ENCODE measurements at places on chromosomes 11 and 22.

DNA sequence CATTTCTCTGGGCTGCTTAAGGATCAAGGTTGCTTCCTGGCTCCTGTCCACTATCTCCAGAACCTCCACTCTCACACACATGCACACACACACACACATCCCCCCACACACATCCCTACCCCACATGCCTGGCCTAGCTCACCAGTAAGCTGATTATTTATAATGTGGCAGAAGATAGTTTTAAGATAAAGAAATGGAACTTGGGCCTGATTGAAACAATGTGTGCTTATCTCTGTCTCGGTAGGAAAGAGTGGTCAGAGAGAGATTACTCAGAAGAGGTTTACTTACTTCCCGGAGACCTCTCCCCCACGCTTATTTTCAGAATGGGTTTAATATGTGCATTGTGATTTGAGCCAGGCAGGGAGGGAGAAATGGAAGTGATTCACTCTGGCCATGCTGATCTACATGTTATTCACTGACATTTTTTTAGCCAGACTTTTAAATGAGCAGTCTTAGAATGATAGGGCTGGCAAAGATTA lies 422.4 kb downstream of the TENM4 start:
- DNase-seq, result no peak

DNA sequence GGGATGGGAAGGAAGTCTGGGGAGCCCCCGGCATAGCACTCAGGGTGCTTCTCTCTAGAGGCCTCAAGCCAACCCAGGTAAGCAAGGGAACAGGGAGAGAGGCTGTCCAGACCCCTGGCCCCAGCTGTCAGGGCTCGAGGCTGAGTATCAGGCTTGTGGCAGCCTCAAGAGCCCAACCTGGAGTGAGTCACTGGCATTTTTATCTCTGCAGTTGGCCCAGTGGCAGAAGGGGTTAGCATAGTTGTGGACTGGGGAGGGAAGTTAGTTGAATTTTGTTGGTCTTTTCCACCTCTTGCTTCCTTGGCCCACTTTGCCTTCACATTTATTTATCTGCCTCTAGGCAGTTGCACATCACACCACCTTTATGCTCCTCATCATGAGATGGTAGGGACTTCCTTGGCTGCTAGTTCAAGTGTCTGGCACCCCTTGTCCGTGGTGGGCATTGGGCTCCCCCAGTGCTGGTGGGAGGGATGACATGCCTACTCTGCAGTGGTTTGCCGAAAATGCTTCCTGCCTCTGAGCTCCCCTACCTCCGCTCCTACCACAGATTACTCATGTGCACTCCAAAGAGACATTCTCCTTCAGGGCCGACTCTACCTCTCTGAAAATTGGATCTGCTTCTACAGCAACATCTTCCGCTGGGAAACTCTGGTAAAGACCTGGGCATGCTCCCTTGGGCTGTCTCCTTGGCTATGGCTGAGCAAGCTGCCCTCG lies 60.1 kb downstream of the SCN3B start:
- no peak for DNase-seq

DNA sequence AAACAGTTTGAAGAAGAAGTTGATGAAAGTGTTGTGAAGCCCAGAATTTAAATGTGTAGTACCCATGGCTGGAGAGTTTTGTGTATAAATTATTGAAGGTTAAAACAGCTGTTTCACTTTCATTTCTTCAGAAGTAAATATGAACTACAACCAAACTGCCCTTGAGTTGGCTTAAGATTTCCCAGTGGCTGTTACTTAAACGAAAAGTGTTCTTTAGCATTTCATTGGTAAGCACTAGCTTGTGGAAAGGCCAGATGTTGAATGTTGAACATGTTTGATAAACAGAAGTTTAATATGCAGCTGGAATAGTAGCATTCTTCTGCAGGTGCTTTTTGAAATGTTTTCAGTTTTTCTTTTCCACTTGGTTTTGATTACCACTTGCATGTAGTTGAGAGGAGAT lies 83.2 kb upstream of the TNRC6B start:
- no peak for DNase-seq

DNA sequence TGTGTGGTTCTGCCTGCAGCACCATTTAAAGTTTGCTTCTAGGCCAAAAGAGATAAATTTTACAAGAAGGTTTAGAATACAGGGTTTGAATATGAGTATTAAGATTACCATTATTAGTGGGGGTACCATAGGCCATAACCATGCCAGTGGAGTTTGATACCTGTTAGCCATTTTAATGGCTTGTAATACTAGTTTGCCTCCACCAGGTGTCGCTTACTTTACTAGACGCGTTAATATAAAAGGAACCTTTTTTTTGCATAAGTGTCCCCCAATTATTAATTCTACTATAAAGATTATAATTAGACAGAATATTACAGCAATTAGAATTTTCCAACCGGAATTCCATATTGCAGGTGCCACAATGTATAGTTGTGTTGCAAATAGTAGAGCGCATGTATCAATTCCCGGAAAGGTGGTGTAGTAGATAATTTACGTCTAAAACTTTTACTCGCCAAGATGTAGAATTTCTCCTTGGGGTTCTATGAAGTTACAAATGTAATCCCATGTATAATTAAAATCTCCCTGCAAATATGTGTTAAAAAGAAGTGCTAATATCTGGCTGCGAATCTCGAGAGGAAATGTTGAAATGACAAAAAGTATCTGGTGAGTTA lies 16.1 kb downstream of the MS4A6E start:
- DNase-seq, result no peak

GRCh38 chr11:27574342-27574741 lies 67.8 kb upstream of the LIN7C start:
- DNase-seq, result no peak

- DNase-seq, result no peak
Observed at GRCh38 chr22:46593211-46593681, 26.9 kb upstream of the GRAMD4 start.

DNA sequence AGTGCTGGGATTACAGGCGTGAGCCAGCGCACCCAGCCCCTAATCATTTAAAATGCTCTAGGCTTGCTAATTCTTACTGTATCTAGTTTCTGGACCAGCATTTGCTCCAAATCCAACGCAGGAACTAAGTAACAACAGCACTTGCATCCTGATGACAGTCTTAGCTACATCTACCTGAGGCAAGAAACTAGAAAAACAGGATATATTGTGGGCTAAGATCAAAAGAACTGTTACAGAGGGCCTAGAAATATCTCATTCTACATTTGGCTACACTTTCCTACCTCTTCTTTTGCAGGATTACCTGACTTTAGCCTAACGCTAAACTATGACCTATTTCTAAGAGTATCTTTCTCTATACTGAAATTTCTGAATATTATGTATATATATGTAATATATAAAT lies 7.8 kb downstream of the DCDC1 start:
- no peak for DNase-seq

GRCh38 chr22:40040927-40041326 lies 46.2 kb downstream of the FAM83F start:
- DNase-seq, result no peak

- DNase-seq, result no peak
Observed at GRCh38 chr22:28429711-28430110, 249.9 kb downstream of the TTC28 start.

DNA sequence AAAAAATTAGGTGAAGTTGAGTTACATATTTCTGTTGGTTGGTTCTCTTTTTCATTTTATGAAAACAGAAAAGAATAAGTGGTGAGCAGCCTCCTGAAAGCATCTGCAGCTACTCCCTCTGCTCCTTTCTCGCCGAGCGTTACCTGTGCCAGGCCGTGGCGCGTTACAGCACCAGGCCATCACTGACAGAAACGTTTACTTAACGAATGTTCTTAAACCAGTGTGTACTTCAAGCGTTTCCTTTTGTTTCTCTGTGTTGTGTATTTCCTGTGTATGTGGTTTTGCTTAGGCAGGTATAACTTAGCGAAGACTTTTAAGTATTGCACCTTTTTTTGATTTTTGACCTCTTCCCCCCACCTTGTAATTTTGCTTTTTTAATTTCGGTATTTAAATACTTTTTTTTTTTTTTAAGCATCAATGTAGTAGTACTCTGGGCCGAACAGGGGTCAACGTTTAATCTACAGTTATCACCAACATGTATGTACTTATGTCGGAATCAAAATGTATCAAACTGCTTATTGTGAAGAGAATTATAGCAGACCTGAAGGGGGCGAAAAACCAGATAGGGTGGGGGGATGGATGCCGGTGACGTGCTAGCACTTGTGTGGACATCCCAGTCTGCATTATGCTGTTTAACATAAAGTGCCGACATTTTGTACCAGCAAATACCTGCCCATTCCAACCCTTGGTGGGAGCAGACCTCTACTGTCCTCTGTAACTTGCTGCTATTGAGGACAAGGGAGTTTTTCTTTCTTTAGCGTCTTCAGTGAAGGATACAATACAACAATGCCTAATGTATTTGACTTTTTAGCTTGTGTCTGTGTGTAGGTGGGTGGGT lies 21.6 kb upstream of the ADSL start:
- peak; percentile 26 for DNase-seq

DNA sequence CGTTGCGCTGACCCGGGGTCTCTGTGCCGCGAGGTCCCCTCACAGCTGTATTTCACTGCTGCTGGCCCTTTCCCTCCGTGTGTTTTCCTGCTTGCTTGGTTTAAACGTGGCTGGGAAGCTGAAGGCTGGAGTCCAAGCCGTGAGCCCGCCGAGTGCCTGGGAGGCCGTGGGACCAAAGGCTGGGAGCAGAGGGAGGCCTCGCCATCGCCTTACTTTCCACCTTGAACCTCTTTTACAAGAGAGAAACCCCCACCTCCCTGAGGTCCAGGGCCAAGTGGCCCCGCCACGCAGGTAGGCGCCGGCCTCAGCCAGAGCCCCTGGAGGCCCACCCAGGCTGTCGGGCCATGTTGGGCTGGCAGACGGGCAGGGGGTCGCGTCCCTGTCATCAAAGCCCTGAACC lies 411.6 kb downstream of the TBC1D22A start:
- DNase-seq, result no peak

DNA sequence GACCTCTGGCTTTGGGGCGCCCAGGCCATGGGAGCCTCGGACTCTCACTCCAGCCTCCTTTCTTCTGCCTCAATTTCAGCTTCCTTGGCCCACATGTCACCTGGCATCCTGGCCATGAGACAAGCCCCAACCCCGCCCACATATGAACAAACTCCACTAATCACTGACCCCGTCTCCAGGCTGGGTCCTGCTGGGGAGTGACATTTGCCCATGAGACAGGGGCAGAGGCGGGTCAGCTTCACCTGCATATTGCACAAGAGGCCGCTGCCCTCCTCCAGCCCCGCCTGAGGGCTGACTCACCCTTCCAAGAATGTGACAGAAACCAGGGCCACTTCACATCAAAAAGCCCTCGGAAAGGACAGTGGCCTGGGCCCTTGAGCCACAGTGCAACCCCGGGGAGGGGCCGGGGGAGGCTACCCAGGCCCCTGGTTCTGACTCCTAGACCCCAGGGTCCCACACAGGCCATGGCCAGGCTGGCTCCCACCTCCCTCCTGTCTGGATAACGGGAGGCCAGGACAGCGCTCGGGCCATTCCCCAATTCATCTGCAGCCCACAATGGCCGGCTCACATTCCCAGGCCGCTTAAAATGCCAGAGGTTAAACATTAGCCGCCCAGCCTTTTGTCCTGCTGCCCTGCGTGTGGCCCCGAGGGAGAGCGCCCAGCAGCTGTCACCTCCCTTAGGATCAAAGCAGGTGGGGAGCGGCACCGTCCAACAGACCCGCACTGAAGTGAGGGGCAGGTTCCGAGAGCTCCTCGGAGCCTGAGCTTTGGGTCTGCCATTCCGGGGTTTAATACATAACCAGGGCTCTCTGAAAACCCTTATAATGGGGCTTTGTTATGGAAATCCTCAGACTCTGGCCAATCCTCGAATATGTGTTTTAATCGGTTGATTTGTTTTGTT lies 42.3 kb downstream of the TRMU start:
- no peak for DNase-seq

DNA sequence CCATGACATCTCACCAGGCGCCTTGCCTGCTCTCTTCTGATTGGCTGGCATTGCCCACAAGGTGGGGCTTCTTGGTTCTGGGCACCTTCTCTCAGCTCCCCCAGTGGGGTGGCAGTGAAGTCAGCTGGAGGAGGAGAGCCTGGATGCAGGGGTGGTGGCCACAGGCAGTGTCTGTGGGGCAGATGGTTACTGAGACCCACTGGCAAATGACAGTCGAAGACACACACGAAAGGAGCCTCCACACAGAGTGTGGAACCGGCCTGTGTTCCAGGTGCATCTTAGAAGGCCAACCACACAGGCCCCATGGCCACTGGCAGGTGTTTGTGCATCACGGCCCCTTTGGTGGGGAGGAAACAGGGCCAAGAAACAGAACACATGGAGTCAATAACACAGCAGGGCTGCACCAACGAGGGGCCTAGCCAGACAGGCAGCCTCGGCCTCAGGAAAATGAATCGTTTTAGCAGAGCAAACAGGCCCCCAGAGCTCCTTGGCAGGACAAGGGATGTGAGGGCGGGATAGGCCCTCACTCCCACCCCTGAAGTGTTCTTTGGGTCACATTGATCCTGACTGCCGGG lies 683.4 kb downstream of the TBC1D22A start:
- no peak for DNase-seq

DNA sequence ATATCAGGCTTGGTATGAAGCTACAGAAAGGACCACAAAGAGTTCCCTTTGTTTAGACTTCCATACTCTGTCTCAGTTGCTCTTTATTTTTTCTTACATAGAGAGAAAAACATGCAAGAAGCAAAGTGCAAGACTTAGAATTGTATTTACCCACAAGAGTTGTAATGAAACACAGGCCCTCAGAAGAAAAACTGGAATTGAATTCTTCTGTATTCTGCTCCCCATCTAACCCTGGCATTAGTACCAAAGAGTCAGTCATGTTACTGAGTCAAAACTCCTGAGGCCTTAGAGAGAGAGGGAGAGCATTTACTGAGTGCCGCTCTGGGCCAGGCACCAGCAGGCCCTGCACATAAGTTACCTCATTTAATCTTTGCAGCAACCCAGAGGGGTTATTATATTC lies 43.9 kb upstream of the DLAT start:
- no peak for DNase-seq

- DNase-seq, result no peak
Observed at GRCh38 chr11:61164606-61165424, 3.6 kb upstream of the VPS37C start.

- no peak for DNase-seq
Observed at GRCh38 chr11:95764267-95764898, 25.2 kb downstream of the FAM76B start.

GRCh38 chr11:58222721-58223120 lies 6.0 kb downstream of the OR10Q1 start:
- DNase-seq, result no peak

- no peak for DNase-seq
Observed at GRCh38 chr11:20046416-20046815, 113.9 kb downstream of the DBX1 start.

All from activated CD4-positive, CD25-positive, alpha-beta regulatory T cell (primary cell).